Activated CD4-positive, alpha-beta T cell treated with anti-CD3 and anti-CD28 coated beads, Interleukin-2, amount 50 U/mL, for 1 hour (primary cell): ENCODE measurements at places on chromosomes 6 and 20.

- no peak for DNase-seq
These were observed 273.6 kb downstream of the PACRG start for GRCh38 chr6:163001330-163001729.

GRCh38 chr6:43506171-43506570, 4.0 kb downstream of the LRRC73 start:
- DNase-seq: no peak

DNA sequence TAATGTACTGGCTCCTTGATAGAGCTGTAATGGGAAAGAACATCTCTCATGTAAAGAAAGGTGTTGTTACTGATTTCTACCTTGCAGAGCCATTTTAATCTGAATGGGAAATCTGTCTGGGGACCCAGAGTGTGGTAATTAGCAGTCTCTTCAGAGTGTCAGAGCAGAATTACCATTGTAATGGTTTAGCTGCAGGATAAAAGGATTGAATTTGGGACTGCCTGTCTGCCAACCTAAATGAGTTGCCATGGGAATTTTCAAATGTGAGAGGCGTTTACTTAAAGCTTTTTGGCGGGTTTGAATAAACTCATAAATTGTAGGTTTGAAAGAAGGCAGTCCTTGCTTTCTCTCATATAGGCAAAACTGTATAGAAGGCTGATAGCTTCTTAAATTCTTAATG, 128.8 kb downstream of the QKI start:
- no peak for DNase-seq

DNA sequence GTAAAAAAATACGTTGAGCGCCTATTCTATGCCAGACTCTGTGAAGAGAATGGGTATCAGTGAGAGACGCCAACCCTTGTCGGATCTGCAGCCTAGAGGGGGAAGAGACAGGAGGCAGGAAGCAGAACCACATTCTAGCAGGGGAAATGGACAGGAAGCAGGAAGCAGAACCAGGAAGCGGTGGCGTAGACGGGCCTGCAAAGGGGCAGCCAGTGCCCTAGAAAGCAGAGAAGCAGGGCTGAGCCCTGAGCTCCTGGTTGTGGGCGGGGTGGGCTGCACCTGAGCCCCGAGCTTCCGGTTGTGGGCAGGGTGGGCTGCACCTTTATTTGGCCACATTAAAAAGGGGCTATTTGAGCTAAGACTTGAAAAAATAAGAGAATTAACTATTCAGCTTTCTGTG, 71.9 kb downstream of the FAM120B start:
- DNase-seq: no peak

DNA sequence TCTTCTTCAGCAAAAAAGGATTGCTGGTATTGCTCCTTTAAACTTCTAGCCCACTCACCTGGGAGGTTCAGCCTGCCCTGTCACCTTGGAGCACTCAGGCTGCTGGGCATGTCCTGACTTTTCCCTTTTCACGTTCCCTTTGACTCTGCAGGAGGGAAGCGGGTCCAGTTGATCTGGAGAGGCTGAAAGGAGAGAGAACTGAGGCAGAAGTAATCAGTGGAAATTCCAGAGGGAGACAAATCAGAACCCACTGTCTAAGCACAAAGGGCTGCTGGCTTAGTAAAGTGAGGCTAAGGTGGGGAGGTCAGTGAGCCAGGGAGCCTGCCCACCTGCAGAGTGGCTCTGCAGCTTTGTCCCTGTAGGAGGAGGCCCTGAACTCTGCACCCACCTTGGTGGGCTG, 9.7 kb upstream of the SYNDIG1 start:
- DNase-seq: no peak

GRCh38 chr6:125950293-125950692, 6.3 kb upstream of the HINT3 start:
- no peak for DNase-seq

- no peak for DNase-seq
These were observed 12.9 kb upstream of the SLC22A7 start for GRCh38 chr6:43284991-43285781.

DNA sequence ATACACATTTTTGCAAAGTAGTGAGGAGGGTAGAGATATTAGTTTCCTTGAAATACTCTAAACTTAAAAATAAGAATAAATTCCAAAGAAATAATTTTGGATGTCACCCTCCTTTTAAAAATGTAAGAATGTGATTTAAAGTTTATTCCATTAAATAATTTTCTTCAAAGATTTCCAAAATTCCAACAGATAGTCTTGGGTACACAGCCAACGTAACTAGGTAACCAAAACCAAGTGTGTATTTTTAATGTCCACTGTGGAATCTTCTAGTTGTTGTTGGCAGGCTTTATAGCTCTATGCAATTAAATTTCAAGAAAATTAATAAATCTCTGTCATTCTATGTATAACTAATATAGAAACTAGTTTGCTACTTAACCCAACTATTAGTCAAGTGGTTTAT, 101.3 kb downstream of the COL21A1 start:
- DNase-seq: no peak

- DNase-seq: no peak
These were observed 96.3 kb upstream of the NEDD9 start for GRCh38 chr6:11328613-11329247.

- DNase-seq: no peak
These were observed 32.8 kb downstream of the SNAI1 start for GRCh38 chr20:50015636-50015992.

DNA sequence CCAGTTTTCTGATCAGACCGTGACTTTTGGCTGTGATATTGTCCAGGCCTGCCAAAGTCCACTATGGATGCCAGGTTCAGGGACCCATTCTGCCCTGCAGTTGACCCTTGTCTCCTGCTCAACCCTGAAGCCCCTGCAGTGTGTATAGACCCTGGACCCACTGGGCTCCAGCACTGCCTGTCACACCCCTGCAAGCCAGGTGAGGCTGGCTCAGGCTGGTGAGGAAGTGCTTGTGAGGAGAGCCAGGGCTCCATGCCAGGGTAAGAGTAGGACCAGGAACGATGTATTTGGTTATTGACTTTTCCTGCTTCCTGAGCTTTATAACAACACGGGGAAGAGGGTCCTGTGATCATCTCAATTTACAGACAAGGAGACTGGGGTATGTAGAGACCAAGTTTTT, 19.1 kb upstream of the CD93 start:
- no peak for DNase-seq

DNA sequence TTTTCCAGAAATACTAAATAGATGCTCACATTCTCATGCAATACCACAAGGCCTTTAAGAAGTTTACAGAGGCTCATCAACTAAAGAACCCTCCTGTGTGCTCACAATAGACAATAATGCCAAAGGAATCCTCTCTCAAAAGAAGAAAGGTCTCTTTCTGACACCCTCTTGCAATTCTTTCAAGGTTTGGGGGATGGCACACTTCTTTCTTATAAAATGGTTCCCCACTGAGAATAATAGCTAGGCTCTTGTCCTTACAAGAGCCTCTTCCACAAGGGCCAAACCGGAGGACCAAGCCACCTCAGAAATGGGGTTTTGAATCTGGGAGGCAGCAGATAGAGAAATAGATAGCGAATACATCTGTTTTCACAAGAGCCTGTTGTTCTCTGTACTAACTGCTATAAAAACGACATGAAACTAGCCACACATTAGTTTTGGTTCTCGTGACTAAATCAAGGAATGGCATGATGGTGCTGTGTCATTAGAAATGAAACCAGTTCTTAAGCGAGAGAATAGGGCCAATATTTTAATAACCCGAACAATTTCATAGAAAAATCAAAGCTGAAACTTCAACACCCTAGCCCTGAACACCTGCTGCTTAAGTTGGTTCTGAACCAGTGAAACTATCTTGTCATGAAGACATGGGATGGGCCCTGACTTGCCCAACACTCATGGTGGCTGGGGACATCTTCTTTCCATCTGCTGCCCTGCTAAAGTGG, 81.1 kb downstream of the PRDM1 start:
- DNase-seq: no peak
